Iris pigment epithelial cell (primary cell): ENCODE measurements at places on chromosomes 16 and 17.
A peak's percentile ranks its signal among the peaks of the same experiment; 100 is the strongest.

GRCh38 chr17:78645421-78646295 is 68.5 kb upstream of the DNAH17 start:
- DNase-seq = peak; percentile 60

- peak; percentile 55 for DNase-seq
These were observed 15.5 kb downstream of the MAP1LC3B start for GRCh38 chr16:87407511-87408112.

DNA sequence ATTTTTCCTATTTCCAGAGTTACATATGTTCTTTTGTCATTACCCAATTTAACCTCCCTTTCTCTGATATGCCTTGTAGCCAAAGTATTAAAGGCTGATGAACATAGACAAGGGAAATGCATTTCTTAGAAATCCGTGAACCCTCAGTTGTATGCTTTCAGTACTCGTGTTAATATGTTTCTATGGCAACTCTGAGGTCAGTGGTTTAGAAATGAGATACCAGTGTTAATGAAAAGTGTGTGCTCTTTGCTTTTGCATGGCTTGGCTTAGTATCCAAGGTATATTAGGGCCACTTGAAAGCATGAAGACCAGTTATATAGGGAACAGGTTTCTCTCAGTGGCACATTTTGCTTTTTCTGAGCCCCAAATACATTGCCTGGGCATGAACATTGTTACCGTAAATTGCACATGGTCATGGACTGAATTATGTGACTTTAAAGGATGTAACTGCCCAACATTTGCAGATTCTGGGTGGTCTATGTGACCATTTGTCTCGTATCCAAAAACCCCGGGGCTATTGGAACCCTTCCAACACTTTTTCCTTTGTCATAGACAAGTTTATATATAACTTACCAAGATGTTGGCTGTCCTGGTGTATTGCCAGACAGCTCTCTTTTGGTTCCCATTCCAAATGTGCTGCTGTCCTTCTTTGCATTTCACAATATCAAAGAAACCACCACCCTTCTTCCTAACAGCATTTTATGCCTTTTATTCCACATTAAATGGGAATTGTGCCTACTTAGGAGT is 17.5 kb downstream of the ABHD15 start:
- peak; percentile 51 for DNase-seq

- DNase-seq = no peak
These were observed 44.4 kb downstream of the ZNF778 start for GRCh38 chr16:89261691-89262563.

- DNase-seq = peak; percentile 65
These were observed 1.7 kb upstream of the LASP1 start for GRCh38 chr17:38867968-38868816.

GRCh38 chr16:51759329-51759728 is 608.3 kb upstream of the SALL1 start:
- DNase-seq = no peak

DNA sequence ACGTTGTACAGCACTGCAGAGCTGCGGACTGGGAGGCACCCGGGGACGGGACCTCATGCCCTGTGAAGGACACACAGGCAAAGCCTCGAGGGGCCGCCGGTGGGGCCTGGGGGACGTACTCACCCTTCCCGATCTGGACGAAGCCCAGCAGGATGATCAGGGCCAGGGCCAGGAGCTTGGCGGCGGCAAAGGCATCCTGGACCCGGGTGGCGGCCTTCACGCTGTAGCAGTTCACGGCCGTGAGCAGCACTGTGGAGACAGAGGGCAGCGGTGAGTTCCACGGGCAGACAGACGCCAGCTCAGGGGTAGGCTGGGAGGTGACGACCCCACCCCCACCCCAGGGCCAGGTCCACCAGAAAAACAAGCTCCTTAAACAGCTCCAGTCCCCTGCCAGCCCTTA is 17.7 kb downstream of the SLC7A5 start:
- no peak for DNase-seq

- peak; percentile 84 for DNase-seq
These were observed 148.0 kb downstream of the KCNJ12 start for GRCh38 chr17:21524211-21524591.

DNA sequence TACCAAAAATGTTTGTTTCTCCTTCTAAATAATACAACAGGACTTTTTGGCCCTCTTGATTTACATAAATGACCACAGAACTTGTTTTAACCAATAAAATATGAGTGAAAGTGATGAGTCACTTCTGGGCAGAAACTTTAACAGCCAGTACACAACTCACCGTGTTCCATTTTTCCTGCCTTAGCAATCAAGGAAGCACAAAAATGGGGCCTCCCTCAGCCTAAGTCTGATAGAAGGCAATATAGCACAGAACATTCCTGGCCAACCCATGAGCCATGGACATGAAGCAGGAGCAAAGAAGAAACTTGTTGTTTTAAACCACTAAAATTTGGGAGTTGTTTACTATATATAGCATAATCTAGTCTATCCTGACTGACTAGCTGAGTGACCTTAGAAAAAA is 61.1 kb upstream of the MTMR4 start:
- DNase-seq = peak; percentile 86

DNA sequence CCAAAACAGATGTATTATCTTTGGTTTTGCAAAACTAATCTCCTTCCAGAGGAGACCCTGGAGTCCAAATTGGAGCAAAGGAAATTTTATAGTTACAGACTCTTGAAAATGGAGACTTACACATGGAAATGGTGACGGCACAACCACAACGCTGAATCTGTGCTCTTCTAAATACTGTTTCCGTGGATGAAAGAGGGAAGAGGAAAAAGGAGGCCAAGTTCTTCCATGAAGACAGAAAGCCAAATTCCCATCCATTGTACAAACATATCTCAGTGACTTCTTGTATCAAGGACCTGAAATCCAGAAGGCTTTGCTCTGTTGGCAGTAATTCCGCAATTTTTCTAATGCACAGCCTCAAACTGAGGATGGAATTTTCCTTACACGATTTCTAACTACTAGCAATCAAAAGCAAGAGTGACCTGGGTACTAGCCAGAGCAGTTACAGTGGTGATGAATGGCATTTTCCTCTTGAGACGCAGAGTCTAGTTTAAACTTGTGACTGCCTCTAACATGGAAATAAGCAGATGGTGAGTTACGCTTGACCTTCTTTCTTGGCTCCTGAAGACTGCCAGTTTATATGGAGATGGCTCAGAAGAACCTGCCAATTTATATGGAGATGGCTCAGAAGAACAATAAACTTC is 38.5 kb downstream of the VPS53 start:
- DNase-seq = peak; percentile 52

DNA sequence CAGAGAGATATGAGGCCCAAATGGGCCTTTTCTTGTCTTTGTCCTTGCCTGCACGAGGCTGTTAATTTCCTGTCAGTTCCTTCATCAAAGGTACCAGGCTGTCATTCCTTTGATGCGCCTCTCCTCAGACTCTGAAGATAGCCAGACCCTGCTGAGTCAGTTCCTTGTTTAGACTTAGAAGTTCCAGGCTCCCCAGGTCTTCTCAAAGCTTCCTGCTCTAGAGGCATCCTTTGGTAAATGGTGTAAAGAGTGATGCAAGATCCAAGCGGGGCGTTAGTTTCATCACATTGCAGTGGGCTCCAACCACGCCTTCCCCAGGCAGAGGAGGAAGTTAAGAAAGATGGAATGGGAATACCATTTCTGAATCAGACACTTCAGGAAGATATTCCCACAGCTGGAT is 4.0 kb upstream of the CDH11 start:
- DNase-seq = peak; percentile 84

- no peak for DNase-seq
These were observed 33.3 kb downstream of the ADCY7 start for GRCh38 chr16:50299508-50300105.

- DNase-seq = no peak
These were observed 113.2 kb downstream of the SOX9 start for GRCh38 chr17:72233986-72234385.

GRCh38 chr17:12545877-12546513 is 119.7 kb upstream of the MYOCD start:
- peak; percentile 59 for DNase-seq

DNA sequence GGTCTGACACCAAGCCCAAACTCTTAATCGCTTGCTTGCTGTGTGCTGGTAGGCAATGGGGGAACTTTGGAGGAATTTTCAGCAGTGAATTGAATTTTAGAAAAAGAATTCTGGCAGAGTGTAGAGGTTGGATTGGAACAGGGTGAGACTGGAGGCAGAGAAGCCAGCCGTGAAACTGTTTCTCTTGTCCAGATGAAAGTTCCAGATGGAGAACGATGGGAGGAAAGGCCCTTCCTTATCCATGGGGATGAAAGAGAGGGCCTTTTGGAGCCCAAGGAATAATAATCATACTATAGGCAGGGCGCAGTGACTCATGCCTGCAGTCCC is 26.0 kb downstream of the NEUROD2 start:
- no peak for DNase-seq

GRCh38 chr16:10408824-10409381 is 23.0 kb downstream of the ATF7IP2 start:
- DNase-seq = peak; percentile 37

DNA sequence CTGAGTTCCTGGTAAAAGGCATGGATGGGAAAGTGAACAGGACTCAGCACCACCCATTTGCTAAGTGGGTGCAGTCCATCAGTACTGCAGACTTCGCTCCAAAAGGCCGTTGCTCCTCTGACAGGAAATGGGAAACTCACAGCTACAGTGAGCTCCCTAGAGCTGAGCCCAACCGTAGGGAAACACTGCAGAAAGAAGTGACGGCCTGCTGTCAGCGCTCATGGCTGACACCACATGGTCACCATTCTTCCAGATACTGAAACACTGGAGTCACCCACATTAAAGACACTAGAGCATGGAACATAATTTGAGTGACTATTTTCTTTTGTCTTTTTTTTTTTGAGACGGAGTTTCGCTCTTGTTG is 31.9 kb downstream of the UBE2O start:
- DNase-seq = no peak

- no peak for DNase-seq
These were observed 178.0 kb downstream of the WWOX start for GRCh38 chr16:78277321-78278055.

GRCh38 chr16:9334103-9334502 is 242.7 kb downstream of the HAPSTR1 start:
- no peak for DNase-seq

DNA sequence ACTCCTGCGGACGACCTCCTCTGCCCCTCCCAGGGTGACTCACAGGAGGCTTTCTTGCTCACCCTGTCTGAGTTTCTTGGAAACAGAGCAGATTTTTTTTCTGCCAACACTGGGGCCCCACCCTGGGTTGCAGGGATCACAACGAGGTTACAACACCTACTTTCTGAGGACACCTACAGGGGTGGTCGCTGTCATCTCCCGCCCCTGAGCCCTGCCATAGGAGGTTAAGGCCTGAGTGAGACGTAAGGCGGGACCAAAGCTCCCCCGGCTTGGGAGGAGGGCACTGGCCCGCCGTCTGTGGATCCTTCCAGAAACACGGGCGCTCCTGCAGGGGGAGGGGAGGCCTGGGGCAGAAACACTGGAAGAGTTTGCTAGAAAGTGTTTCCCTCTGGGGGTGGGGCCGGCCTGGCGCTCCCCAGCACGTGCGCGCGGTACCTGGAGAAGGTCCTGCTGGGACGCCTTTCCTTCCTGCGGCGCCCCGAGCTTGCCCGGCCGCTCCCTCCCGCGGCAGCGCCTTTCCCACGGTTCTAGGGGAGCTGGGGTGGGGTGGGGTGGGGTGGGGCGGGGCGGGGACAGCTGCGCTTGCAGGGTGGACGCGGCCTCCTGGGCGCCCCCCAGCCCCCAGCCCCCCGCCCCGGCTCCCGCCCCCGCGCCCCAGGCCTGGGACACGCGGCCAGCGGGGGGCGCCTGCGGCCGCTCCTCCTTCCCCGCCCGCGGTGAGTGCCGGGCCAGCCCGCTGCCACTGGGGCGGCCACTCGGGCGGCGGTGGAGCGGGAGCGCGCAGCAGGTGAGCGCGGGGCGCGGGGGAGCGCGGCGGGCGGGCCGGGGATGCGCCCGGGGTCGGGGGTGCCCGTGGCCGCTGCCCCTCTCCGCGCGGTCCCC is 20.7 kb upstream of the ADCY7 start:
- peak; percentile 62 for DNase-seq

DNA sequence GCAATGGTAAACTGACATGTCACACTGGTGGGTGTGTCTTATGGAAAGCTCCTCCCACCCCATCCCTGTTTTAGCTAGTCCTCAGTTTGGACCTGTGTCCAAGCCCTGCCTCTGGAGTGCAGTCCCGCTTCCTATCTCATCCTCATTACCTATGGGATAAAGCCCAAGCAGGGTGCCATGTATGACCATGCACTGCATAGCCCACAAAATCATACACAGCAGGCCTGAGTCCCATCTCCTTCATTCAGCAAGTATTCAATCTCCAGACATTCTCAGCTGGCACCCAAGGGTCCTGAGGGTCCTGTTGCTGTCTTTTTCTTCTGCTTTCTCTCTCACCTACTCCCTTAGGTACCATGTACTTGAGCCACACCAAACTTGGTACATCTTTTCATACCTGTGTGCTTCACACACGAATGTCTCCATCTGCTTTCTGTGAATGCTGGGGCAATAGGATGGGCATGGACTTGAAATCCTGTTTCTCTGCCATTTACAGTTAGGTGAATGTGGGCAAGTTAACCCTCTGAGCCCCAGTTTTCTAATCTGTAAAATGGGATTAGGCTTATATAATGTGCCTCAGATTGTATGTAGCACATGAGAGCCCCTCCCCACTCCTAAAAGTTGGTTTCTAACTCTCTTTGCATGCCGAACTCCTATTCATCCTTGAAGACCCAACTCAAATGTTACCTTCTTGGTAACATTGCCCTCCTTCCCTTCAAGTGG is 28.5 kb downstream of the TNS4 start:
- DNase-seq = peak; percentile 47

DNA sequence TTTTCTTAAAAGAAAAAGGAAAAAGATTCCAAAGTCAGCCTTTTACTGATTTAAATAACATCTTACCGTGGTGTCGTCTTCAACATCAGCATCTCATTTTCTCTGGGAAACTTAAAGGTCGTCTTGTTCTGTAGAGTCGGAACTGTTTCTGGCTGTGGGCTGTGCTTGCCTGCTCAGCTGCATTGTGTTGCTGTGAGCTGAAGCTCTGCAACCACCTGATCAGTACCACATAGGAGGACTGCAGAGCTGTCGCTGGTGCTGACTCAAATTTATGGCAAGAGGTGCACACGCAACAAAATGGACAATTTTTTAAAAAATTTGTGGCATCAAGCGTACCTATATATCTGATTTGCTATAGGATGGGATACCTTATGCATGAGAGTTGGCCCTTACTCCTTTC is at the start of gene OMG:
Gene OMG, minus strand, starts transcription at position 150 of the 400 bp plus-strand sequence. CDS start 908 bp downstream, outside the sequence.
- DNase-seq = no peak

GRCh38 chr17:63931981-63932561 is at the start of gene CD79B:
Gene CD79B (minus strand): TSS chr17:63932331. CDS start chr17:63932261, 70 bp downstream.
- DNase-seq = no peak

DNA sequence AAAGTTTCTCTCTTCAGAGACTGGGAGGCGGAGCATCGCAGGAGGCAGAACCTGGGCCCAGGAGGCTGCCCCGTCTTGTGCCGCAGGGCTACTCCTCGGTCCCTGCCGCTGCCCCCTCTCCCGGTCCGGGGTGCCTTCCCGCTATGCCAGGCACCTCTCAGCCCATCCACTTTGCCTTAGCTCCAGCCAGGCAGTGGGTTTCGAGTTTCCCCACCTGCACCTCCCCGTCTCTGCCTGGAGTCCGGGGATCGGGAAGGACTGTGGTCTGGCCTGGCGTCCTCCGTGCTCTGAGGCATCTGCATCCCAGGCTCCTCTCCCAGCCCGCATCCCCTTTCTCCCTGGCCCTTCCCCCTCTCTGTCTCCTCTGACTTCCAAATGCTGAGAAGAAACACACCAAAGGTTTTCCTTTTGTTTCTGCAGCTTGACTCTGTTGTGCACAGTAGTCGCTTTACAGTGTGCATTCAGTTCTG is 26.8 kb upstream of the PIK3R6 start:
- no peak for DNase-seq

GRCh38 chr16:86868786-86869185 is 290.4 kb downstream of the FOXL1 start:
- no peak for DNase-seq
